ENCODE measurements at places on chromosomes 2 and 18. TPM values are rescaled to one million over a fixed set of nuclear protein-coding genes. Genes with fewer than 3 reads are reported as not detected.

MROH2A gene
- total RNA-seq = not detected

OTX1 gene
- not detected for total RNA-seq

DPY30 gene
- 42.8 TPM for total RNA-seq

KIAA2012 gene
- not detected for total RNA-seq

Data from Right ventricle myocardium inferior (tissue), 1 donor.